Effector memory CD8-positive, alpha-beta T cell (primary cell): ENCODE measurements at places on chromosomes 1 and 21.

DNA sequence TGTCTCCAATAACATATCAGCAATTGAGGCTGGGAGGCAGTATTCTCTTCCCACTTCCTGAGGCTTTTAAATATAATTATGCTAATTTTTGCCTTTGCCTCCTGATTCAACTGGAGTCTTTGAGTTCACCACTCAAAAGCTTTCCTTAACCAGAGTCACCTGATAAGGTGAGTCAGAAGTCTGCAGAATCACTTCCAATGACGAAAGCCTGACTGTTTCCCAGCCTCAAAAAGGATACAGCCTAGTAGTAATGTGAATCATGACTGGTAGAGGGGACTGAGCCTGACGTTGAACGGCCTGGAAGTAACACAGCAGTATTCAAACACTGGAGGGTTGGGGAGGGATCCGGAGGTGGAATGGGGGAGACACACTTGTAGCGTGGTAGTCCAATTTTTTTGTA lies 10.4 kb upstream of the MRPL9 start:
- no peaks in the 10 kb centered on the region for H3K4me1 ChIP-seq
- DNase-seq = no peak
- H3K27ac ChIP-seq = no peak overlapping the region

- H3K36me3 ChIP-seq = peaks cover 75% of the 10 kb centered on the region
- DNase-seq = peak; percentile 49
- peak overlapping the region; percentile 97 for H3K4me3 ChIP-seq
- peak overlapping the region; percentile 98 for H3K27ac ChIP-seq
- no peaks in the 10 kb centered on the region for H3K27me3 ChIP-seq
- H3K4me1 ChIP-seq = peaks cover 51% of the 10 kb centered on the region
Observed at GRCh38 chr1:117607471-117607870, 1.6 kb downstream of the TENT5C start.

- peaks cover 4% of the 10 kb centered on the region for H3K4me1 ChIP-seq
- no peak overlapping the region for H3K4me3 ChIP-seq
- no peak for DNase-seq
- H3K27ac ChIP-seq = no peak overlapping the region
- H3K36me3 ChIP-seq = no peaks in the 10 kb centered on the region
- peaks cover 22% of the 10 kb centered on the region for H3K27me3 ChIP-seq
Observed at GRCh38 chr1:53529555-53529954, 70.4 kb downstream of the DMRTB1 start.

DNA sequence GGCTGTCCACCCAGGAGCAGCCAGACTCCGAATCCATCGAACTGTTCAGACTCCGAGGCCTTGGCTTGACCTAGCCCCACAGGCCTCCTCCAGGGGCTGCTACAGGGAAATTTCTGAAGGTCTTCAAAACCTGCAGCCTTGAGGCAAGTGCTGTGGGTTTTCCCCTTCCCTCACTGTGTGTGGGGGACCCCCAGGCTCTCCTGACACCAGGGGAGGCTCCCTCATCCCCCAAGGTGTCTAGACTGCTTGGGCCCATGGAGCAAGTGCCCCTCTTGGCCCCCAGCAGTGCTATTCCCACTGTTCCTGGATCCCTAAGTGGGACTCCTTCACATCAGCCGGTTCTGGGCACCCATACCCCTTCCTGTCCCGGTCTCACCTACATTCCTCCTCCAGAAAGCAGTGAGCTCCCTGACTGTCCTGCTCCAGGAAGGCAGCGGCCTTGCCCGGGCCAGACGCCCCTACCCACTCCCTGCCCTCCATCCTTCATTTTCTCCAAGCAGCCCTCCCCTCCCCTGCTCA lies 814 bp downstream of the PAQR7 start:
- H3K4me1 ChIP-seq = peaks cover 6% of the 10 kb centered on the region
- peak overlapping the region; percentile 87 for H3K4me3 ChIP-seq
- no peaks in the 10 kb centered on the region for H3K27me3 ChIP-seq
- peak overlapping the region; percentile 35 for H3K27ac ChIP-seq
- no peaks in the 10 kb centered on the region for H3K36me3 ChIP-seq
- no peak for DNase-seq

- no peaks in the 10 kb centered on the region for H3K4me1 ChIP-seq
- peaks cover 6% of the 10 kb centered on the region for H3K36me3 ChIP-seq
- peaks cover 66% of the 10 kb centered on the region for H3K27me3 ChIP-seq
- H3K4me3 ChIP-seq = no peak overlapping the region
- no peak overlapping the region for H3K27ac ChIP-seq
- no peak for DNase-seq
Observed at GRCh38 chr1:29736582-29737188, 500.4 kb downstream of the PTPRU start.

DNA sequence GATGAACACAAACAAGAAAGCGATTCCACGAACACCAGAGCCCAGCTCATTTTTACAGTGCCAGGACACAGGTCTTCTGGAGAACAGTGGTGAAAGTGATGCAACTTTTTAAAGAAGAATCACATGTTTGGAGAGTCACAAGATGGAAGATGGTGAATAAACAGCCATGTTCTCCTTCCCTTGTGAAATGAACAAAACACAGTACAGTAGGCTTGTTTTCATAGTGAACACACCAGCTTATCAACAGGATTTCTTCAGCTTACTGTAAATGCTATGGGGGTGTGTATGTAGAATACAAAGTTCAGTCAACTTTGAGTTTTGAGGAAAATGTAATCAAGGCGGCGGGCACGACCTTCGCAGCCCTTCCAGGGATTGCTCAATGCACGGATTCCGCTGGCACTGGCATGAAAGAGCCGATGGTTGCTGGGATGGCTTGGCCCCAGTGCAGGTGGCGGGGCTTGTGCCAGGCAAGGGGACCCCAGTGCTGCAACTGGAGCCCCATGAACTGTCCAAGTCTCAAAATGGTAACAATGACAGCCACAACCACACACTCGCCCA lies 9.7 kb downstream of the TMPRSS3 start:
- peaks cover 7% of the 10 kb centered on the region for H3K36me3 ChIP-seq
- H3K27me3 ChIP-seq = no peaks in the 10 kb centered on the region
- no peak overlapping the region for H3K27ac ChIP-seq
- peaks cover 28% of the 10 kb centered on the region for H3K4me1 ChIP-seq
- H3K4me3 ChIP-seq = no peak overlapping the region

- DNase-seq = no peak
- no peaks in the 10 kb centered on the region for H3K36me3 ChIP-seq
- no peak overlapping the region for H3K27ac ChIP-seq
- H3K4me3 ChIP-seq = no peak overlapping the region
- H3K27me3 ChIP-seq = no peaks in the 10 kb centered on the region
Observed at GRCh38 chr1:240245629-240246020, 153.9 kb downstream of the FMN2 start.

- H3K36me3 ChIP-seq = no peaks in the 10 kb centered on the region
- H3K4me3 ChIP-seq = no peak overlapping the region
- H3K27ac ChIP-seq = no peak overlapping the region
- DNase-seq = no peak
- H3K27me3 ChIP-seq = peaks cover 45% of the 10 kb centered on the region
- H3K4me1 ChIP-seq = no peaks in the 10 kb centered on the region
Observed at GRCh38 chr1:18201997-18202719, 94.6 kb downstream of the IGSF21 start.

- H3K4me3 ChIP-seq = no peak overlapping the region
- H3K27me3 ChIP-seq = no peaks in the 10 kb centered on the region
- DNase-seq = no peak
Observed at GRCh38 chr1:81509594-81509993, 291.1 kb upstream of the ADGRL2 start.
